Thyroid gland (tissue), 4 donors: ENCODE measurements at places on chromosomes 11 and 22.

GRCh38 chr22:41557401-41558240 is 3.2 kb upstream of the CSDC2 start:
- peak; percentile 68 for DNase-seq

DNA sequence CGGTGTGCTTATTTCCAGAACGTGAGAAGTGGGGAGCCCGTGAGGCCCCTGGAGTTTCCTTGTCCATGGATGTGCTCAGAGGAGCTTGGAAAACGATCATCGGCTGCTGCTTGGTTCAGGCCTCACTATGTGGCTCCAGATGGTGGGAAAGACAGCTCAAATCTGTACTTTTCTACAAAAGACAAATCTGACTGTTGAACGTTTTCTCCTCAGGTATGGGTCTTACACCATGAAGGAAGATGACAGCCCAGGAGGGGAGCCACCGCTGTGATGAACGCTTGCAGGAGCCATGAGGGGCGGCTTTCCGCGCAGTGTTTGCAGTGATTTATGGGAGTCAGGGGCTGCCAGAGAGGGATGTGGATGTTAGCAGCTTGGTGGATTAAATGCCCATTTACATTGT is 109.4 kb upstream of the E2F8 start:
- no peak for DNase-seq

- no peak for DNase-seq
Observed at GRCh38 chr11:2312232-2313042, 10.6 kb downstream of the TSPAN32 start.

DNA sequence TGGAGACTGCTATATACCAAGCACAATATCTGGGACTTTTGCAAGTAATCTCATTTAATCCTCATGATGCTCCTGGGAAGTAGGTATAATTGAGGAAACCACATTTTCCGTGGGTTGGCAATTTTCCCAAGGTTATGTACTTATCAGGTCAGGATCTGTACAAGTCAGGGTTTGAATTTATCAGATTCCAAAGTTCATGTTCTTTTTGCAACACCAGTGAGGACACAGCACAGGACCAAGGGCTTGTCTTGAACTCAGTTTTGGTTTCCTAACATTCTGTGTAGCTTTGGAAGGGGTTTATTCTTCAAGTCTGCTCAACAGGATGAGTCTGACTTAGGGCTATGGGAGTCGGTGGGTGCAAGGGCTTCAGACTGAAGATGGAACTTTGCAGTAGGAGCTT is 30.4 kb downstream of the INSC start:
- no peak for DNase-seq

DNA sequence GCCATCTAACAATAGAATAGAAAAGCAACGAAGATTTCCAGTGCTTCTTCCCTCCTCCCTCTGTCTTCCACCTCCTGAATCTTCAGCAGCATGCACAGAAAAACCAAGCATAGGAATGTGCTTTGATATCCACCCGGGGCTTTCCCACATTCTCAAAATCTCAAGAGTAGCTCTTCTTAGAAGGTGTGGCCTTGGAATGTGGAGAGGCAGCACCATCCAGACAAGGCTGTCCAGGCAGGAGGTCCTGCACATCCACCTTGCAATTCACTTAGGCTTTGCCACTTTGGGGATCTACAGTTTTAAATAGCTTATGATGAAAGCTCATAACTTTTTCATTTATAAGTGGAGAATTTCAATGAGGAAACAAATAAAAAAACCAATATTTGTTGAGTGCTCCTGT is 72.9 kb downstream of the KIRREL3 start:
- peak; percentile 39 for DNase-seq

DNA sequence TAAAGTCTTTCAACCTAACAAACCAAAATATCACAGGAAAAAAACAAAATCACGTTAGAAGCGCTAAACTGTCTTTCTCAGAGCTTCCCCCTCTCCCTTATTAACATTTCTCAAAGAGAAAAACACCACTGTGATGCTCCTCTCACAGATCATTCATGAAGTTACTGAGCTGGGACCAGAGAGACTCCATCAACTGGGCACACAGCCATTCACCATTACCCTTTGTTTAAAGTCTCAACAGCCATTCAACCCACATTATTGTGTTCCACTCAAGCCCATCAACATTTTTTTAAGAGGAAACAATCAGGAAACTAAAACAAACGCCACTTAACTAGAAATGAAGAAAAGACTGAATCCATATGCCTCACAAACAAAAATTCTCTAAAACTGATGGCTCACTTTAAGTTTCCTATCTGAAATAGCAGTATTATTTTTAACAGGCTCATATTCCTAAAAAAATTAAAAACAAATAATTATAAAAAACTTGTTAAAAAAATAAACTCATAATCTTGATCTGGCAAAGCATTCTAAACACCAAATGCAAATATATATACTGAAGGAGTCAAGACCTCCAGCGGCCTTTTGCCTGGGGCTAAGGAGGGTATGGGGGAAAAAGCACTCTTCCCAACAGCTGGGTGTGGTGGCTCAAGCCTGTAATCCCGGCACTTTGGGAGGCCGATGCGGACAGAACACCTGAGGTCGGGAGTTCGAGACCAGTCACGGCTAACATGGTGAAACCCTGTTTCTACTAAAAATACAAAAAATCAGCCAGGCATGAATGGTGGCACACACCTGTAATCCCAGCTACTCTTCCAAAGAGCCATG is 14.0 kb downstream of the CELF1 start:
- DNase-seq: peak; percentile 57

DNA sequence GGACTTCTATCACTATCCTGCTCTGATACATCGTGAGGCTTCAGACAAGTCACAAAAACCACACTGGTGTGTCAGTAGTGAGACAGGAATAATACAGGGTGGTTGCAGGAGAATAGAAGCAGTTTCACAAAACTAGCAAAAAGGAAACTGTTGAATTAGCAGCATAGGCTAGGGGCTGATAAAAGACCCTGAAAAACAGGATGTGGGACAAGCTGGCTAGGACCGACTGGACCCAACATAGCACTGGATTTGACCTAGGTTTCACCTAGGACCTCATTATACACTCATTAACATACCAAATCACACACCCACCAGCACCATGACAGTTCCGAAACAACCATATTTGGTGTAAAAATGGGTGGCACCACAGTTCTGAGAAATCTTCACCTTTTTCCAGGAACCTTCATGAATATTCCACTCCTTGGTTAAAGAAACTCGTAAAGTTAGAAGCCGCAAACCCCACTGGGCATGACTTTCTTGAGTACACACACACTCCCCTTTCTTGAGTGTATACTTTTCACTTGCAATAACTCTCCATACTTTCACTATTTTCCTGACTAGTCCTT is 76.2 kb downstream of the SLC1A2 start:
- DNase-seq: no peak

- no peak for DNase-seq
Observed at GRCh38 chr22:22815397-22816170, 72.0 kb upstream of the IGLL5 start.

DNA sequence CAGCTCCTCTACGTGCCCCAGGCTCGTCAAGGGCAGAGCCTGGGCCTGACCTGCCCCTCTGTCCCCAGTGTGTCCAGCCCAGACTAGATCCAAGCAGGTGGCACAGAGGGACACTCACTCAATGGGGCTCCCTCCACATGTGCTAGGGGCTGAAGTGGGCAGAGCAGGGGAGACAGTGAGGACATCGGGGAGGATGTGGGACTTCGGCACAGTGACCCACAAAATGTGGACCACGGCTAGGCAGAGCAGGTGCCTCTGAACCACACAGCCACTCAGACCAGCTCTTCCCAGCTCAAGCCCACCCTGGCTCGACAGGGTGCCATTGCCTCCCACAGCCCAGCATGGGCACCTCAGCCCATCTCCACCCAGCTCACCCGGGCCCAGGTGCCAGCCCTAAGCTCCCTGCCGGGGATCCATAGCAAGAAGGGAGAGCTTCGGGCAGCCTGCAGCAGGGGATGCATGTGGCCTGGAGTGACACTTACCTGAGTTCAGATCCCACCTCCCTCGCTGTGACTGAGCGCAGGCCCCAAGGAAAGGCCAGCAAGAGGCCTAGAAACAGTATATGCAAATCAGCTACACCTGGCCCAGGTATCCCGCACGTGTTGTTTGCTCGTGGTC is 46.9 kb upstream of the RTL6 start:
- DNase-seq: no peak

- no peak for DNase-seq
Observed at GRCh38 chr22:46444390-46444854, 93.0 kb downstream of the CELSR1 start.

DNA sequence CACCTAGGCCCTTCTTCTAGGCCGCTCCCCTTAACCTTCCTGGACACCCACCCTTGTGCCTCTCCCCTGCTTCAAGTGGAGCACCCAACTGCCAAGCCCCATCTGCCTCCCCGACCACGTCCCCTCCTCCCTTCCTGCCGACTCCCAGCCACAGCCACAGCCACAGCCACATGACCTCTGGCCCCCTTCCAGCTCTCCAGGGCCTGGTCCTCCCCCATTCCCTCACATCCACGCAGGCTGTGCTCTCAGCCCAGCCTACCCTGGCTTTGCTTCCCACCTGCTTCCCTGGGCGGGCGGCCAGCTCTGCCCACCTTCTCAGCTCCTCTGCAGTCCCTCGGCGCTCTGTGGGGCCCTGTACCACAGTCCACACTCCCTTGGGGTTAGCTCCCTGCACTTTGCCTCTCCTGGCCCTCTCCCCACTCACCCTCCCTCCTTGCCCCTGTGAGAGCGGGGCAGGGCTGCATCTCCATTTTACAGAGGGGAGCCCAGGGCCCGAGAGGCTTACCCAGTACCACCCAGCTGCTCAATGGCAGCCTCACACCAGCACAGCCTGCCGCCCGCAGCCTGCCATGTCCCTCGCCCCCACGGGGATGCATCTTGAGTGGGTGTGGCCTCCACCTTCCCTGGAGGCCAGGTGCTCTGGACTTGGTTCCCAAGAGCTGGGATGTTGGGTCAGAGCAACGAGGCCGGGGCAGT is 20.3 kb downstream of the PARVG start:
- no peak for DNase-seq

DNA sequence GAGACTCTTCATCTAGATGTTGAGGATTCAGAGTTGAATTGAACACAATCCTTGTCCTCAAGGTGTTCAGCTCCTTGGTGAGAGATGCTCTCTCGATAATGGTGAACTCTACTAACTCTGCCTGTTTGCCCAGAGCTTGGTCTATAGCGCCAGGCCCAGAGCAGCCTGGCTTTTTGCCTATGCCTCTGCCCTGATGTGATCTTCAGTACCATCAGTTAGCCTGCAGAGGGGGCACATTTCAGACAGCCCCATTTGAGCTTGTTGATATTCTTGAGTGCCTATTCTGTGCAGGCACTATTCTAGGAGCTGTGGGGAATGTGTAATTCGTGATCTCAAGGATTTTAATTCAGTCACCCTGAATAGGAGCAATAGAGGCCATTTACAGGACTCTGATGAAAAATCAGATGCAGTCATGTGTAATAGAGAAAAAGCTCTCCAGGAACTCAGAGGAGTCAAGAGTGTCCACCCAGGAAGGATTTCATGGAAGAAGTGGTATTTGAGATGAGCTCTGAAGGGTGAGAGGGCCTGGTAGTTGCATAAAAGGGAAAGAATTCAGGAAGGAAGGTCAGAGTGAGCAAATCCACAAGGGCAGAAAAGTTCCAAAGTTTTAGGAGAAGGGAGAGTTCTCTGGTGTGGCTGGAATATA is 19.3 kb downstream of the GTPBP1 start:
- DNase-seq: no peak

- no peak for DNase-seq
Observed at GRCh38 chr11:119796363-119797060, 67.5 kb upstream of the NECTIN1 start.

DNA sequence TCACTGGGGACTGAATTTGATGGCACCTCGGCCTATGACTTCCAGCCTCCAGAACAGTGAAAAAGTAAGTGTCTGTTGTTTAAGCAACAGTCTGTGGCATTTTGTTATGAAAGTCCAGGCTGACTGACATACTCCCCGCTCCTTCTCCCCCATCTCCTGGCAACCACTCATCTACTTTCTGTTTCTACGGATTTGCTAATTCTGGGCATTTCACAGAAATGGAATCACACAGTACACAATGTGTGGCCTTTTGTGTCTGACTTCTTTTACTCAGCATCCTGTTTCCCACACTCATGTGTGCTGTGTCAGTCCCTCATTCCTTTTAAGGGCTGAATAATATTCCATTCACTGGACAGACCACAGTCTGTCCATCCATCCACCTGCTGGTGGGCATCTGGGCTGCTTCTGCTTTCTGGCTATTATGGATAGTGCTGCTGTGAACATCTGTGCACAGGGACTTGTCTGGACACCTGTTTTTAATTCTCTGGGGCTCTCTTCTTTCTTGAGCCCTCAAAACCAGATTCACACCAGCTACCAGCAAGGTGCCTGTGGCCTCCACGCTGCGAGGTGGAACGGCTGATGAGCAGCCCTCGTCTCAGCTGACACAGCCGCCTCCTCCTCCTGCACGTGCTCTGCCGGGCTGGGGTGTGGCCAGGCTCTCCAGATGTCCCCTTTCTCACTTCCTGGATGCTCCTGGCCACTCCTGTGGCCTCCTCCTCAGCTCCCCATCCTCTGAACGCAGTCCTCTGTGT is 333.1 kb downstream of the CTTN start:
- no peak for DNase-seq

- DNase-seq: no peak
Observed at GRCh38 chr11:66013762-66014100, 1.9 kb downstream of the CST6 start.

DNA sequence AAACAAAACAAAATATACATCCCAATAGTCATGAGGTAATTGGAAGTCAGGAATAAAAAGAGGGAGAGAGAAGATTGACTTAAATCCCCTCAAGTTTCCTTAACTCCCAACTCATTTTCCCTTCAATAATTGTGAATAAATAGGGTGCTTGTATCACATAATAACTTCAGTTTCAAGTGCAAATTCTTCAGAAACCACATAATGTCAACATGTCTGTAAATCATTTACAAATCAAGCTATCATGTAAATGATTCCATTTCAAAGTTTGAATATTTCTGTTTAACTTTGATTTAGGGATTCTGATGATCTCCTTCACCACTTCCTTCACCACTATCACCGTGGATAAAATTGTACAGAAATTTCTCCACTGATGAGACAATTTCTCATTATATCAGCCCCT is 23.2 kb downstream of the CASP5 start:
- DNase-seq: no peak

DNA sequence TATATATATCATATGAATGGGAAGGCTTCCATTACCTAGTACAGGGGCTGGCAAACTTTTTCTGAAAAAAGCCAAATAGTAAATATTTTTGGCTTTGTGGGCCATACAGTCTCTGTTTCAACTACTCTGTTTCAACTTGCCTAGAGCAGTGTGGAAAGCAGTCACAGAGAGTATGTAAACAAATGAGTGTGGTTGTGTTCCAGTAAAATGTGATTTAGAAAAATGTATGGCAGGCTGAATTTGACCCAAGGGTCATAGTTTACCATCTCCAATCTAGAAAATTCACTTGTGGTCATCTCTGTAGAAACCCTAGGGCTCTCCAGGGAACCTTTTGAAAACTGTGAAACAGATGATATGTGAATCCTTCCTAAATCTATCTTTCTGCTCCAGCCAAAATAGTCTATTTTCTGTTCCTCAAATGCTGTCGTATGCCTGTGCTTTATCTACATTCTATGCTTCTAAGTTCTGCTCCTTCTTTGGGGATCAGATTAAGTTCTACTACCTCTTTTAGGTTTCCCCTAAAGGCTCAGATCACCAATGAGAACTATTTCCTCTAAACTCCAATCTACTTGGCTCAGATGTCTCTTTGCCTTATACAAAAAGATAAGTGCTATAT is 356.2 kb downstream of the METTL15 start:
- DNase-seq: no peak
